ENCODE measurements at places on chromosomes 3 and 15.

- DNase-seq: no peak
Observed at GRCh38 chr3:98599647-98600411, 6.4 kb upstream of the CPOX start.

GRCh38 chr3:33791477-33792166 is 6.8 kb upstream of the PDCD6IP start:
- DNase-seq: no peak

DNA sequence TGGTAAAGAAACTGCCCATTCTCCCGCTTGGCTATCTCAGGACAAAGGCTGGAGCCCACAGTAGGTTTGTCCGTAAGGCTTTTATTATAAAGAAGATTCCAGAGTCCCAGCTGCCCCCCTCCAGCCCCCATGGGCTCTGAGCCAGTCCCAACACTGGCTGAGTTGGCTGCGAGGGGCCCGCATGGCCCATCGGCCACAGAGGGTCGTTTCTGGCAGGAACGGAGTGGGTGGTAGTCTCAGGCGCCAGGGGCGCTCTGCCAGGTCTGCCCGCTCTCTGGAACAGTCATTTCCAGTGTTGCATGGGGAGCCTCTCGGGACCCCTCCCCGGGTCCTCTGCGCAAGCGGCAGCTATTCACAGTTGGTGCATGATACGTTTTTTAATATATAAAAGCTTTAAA is 12.2 kb downstream of the H1-8 start:
- no peak for DNase-seq

- DNase-seq: no peak
Observed at GRCh38 chr3:10305331-10305902, 12.7 kb upstream of the GHRL start.

DNA sequence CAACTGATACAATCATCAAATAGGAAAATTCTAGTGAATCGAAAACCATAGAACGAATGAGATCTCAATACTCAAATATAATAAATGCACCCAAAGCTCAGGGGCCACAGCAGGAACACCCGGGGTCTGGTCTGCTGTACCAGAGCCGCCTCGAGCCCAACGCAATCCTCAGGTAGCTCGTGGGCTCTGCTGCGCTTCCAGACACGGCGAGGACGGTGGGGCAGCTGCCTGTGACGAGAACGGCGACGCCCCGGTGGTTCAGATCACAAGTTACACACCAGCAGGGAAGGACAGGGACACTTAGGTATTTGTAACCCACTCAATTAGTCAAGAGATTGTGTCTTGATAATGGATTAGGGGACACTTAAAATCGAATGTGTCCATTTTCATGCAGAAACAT is 54.6 kb downstream of the NIPA2 start:
- DNase-seq: no peak

- no peak for DNase-seq
Observed at GRCh38 chr15:35926007-35926380, 380.0 kb upstream of the DPH6 start.

GRCh38 chr3:9026320-9027045 is 63.2 kb upstream of the RAD18 start:
- DNase-seq: no peak
